NCI-H446 (cell line): ENCODE measurements at places on chromosomes 7 and 10.

DNA sequence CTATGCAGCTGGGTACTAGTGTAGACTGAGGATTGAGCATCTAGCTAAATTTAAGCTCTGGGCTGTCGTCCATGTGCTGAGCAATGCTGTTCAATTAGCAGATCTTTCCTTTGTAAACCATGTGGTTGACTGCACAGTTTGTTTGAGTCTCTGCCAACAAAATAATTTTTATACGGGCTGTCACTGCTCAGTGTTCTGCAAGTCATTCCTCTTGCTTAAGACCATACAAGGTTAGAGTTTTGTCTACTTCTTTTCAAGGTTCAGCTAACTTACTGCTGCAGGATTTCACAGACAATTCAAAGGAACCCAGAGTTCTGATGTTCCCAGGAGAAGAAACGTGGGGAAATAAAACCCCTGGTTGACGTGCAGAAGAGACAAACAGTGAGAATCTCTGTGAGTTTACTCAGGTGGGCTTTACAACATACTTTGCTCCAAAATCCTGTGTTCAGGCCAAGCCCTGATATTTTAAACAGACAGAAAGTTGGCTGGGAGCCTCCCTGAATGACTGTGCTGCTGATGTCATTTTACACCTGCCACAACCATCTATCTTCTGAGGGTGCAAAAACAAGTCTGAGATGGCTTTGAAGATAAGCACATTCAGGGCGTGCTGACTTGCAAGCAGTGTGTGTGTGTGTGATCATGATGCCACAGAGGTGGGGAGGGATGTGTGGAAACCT is 177.1 kb upstream of the SVIL start:
- peak; percentile 76 for DNase-seq

- DNase-seq = no peak
Observed at GRCh38 chr7:30755384-30756154, 3.6 kb downstream of the INMT start.

GRCh38 chr7:28446131-28446530 is 33.8 kb downstream of the CREB5 start:
- DNase-seq = no peak

GRCh38 chr10:74055383-74056049 is 57.6 kb downstream of the VCL start:
- DNase-seq = no peak

DNA sequence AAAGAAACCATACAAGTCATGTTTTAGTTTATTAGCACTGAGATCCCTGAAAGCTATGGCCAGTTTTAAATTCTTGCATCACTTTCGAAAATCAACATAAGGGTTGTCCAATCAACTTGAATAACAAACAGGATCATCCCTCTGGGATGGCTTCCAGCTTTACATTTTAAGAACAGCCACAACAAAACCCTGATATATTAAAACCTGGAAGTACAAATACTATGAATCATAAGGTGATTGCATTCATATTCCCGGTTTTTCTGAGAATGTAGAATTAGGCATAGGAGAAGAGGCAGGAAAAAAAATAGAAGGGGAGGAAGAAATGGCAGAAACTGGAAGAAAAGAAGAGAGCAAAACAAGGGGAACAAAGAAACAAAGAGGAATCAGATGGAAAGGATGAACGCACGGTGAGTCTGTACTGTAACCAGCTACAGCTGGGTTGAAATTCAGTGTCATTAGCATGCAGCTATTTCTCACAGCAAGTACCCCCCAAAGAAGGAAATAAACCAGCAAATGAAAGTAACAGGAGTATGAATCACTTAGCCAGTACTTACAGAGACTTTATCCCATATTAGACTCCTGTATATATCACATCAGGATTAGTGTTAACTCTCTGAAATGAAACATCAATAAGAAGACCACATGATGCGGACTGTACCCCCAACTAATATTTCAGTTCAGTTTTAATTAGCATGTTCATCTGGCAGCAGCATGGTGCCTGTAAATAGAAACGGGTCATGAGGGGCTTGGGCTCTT is 301.3 kb downstream of the RNLS start:
- DNase-seq = no peak

GRCh38 chr7:90625562-90625961 is 29.4 kb downstream of the CDK14 start:
- DNase-seq = no peak

GRCh38 chr10:5546891-5547680 is 22.3 kb downstream of the CALML3 start:
- no peak for DNase-seq

- no peak for DNase-seq
Observed at GRCh38 chr10:124104011-124104627, 10.7 kb upstream of the CHST15 start.

GRCh38 chr10:43861966-43862751 is 213.5 kb upstream of the ZNF32 start:
- DNase-seq = no peak

- no peak for DNase-seq
Observed at GRCh38 chr10:98320486-98321185, 52.6 kb upstream of the LOXL4 start.

- no peak for DNase-seq
Observed at GRCh38 chr10:60951272-60951724, 7.3 kb upstream of the RHOBTB1 start.

DNA sequence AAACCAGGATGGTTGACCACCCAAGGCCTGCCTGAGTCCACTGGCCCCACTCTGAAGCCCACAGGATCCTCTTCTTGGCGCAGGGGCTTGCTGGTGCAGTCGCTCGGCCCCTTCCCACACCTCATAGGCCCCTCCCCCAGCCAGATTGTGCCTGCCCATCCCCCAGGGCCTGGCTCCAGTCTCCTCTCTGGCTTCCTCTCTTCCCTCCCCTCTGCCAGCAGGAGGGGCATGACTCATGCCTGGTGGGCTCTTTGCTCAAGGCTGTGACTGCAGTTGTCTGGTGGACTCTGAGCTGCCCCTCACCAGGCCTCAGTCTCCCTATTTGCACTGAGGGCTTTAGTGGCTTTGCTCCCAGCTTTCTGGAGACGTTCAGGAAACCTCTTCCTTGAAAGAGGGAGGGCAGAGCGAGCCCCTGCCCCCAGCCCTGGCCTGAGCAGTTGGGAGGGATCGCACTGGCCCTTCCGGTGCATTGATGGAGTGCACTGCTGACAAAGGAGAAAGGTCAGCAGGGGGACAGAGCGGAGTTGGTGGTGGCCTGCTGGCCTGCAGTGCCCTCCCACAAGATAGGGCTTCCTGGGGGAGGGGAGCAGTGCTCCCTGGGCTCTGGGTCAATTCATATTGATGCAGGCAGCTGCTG is 60.7 kb downstream of the ZMIZ1 start:
- DNase-seq = no peak
